ENCODE measurements at places on chromosomes 7 and 10. TPM values are rescaled to one million over a fixed set of nuclear protein-coding genes. Genes with fewer than 3 reads are reported as not detected.

Gene HACD1
- 26.6 TPM for total RNA-seq

DNA sequence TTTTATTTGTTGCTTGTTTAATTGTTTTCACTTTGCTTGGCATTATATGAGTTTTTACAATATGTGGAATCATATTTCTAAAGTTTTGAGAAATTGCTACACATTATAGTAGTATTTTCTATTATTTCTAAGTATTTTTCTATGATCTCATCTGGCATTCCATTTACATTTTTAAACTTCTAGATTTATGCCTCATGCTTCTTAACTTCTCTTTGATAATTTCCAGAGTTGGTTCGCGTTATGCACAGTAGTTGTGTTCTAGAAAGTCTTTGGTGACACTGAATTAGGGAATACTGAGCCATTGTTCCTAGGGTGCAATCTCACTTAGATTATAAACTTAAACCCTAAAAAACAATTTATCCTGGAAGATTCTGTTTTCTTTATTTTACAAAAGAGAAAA, 129.2 kb downstream of the GNAI1 start:
- no peak for DNase-seq

GRCh38 chr7:46745707-46746090, 824.6 kb upstream of the IGFBP3 start:
- peak; percentile 50 for DNase-seq

- DNase-seq, result no peak
These were observed 1.9 kb upstream of the TRDMT1 start for GRCh38 chr10:17203416-17203815.

Data from endothelial cell of umbilical vein (primary cell).